ENCODE measurements at places on chromosomes 5 and 9. TPM values are rescaled to one million over a fixed set of nuclear protein-coding genes. Genes with fewer than 3 reads are reported as not detected.

RUSC2 gene
- total RNA-seq, result 25.5 TPM

TLE4 gene
- 16.7 TPM for total RNA-seq

GRCh38 chr5:16899171-16899570 is 36.9 kb downstream of the MYO10 start:
- DNase-seq, result no peak

GRCh38 chr9:19885608-19886007 is 96.8 kb upstream of the SLC24A2 start:
- no peak for DNase-seq

- DNase-seq, result no peak
These were observed 423.4 kb downstream of the ISL1 start for GRCh38 chr5:51806677-51807076.

ORM2 gene
- not detected for total RNA-seq

DNA sequence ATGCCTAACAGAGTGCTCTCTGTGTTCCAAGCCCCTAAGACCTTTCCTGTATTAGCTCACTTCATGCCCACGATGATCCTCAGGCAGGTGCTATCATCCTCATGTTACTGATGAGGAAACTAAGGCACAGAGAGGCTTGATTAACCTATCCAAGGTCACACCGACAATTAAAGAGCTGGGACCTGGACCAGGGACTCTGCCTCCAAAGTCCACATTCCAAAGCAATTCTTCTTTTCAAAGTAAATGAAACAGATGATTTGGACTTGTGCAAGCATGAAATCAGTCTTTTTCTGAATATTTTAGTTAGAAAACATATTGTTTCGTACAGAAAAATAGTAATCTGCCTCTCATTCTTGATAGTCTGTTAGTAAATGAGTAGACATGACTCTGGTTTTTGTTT is 18.1 kb upstream of the RASEF start:
- DNase-seq, result no peak

GRCh38 chr5:124583469-124584350 is 162.7 kb downstream of the ZNF608 start:
- no peak for DNase-seq

DNA sequence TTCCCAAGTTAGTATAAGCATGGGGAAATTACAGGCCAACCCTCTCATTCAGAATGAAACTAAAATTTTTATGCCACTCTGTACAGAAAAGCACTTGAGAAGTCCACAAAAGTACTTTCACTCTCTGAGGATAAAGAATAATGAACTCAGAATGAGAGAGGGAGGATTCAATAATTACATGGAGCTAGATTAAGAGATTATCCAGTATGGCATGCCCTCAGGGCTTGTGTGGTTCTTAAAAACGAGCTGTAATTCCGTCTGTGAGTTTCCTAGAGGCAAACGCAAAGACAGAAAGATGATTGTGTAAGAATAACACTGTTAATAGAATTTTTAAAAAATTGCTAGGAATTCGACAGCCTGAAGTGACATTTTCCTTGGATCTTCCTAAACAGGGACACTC is 126.8 kb upstream of the PTCH1 start:
- DNase-seq, result no peak

CTSV gene
- 294 TPM for total RNA-seq

CXCL14 gene
- 0.44 TPM for total RNA-seq

- DNase-seq, result no peak
These were observed 14.9 kb downstream of the ADAMTS2 start for GRCh38 chr5:179330186-179330900.

- DNase-seq, result peak; percentile 24
These were observed 6.8 kb downstream of the KIF12 start for GRCh38 chr9:114092336-114092735.

GRCh38 chr5:54639621-54640020 is 122.1 kb downstream of the SNX18 start:
- DNase-seq, result no peak

WDR38 gene
- not detected for total RNA-seq

CBY3 gene
- not detected for total RNA-seq

DNA sequence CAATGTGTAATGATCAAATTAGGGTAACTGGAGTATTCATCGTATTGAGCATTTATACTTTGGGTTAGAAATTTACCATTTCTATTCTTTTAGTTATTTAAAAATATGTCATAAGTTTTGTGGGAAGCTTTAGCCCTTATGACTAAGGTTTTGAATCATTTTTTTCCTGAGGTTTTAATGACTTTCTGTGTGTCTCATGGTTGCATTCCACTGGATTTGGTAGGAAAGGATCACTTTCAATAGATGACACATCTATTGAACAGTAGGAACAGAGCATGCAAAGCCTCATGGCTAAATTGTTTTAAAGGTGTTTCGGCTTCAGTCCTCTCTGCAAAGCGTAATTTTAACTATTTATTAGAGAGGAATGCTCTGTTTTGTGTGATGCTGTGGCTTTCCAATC is 512.4 kb upstream of the CHD1 start:
- no peak for DNase-seq

- no peak for DNase-seq
These were observed 100.7 kb downstream of the MTX3 start for GRCh38 chr5:79890119-79890929.

VCAN gene
- total RNA-seq, result 397 TPM

DNA sequence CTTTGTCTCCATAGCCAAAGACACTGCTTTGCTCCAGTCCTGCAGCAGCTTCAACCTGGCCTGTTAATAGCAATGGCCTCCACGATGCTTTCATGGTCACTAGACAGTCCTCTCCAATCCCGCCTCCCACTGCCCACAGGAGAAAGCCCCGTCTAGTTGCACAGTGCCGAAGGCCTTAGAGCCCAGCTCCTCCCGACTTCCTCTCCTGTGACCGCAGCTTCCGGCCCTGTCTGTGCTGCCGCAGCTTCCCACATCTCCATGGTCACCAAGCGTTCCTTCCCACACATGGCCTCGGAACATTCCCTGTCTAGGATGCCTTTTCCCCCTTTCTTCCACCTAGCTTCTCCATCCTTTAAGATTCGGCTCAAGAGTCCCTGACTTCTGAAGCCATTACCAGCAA is 23.4 kb downstream of the PCA3 start:
- DNase-seq, result no peak

- DNase-seq, result no peak
These were observed 223.2 kb downstream of the FSTL4 start for GRCh38 chr5:133389066-133389590.

GRCh38 chr5:19261879-19262278 is 726.1 kb downstream of the CDH18 start:
- peak; percentile 63 for DNase-seq

GHR gene
- total RNA-seq, result 0.21 TPM

NDST1 gene
- 66.5 TPM for total RNA-seq

DNA sequence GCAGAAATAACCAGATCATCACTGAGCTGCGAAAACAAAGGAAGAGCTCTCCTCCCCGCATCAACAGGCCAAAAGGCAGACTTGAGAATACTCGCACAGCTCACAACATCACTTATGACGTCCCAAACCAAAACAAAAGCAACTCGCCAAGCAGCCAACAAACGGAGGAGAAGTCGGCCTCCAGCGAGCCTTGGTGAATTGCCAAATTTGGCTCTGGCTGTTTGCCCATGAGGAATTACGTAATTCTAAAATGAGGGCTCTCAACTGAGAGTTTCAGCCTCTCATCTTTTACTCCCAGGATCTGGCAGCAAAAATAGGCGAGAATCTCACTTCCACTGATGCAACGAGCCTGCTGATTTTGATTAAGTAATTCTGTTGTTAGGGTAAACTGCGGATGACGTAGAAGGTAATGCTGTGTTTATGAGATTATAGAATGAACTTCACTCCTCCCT is 51.7 kb upstream of the SEMA6A start:
- DNase-seq, result no peak

- no peak for DNase-seq
These were observed 198.3 kb downstream of the KCTD16 start for GRCh38 chr5:144369006-144369405.

GABRA1 gene
- 1.6 TPM for total RNA-seq

GRCh38 chr9:20564650-20565049 is 57.6 kb downstream of the MLLT3 start:
- DNase-seq, result no peak

- DNase-seq, result peak; percentile 63
These were observed 69.3 kb upstream of the NIPAL4 start for GRCh38 chr5:157390551-157391297.

DNA sequence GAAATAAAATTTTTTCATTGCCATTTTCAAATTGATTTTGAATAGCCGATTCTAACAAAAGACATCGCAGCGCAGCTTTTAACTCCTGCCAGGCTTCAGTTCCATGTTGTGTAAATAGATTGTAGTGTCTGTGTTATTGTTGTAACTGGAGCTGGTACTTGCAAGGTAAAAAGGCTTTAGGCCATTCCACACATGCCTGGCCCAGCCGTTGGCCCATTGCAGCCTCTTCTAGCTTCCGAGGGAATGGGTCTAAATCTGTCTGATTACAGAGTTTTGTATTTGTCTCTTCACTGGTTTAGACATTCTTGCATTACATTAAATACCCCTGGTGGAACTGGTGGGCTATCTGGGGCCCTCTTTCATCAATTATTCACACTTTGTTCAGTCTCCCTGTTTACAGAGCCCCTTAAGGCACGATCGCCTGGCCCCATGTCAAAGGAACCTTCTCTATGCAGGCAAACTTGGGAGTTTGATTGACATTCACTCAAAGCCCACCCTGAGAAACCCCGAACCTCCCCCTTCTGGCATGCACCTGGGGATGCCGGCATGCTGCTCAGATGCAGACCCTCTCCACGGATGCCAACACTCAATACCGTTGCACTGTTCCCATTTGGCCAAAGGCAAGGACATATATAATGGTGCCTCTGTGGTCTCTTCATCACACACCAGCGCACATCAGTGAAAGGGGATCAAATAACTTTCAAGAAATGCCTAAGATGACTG is 281.7 kb upstream of the IRX2 start:
- no peak for DNase-seq

DNA sequence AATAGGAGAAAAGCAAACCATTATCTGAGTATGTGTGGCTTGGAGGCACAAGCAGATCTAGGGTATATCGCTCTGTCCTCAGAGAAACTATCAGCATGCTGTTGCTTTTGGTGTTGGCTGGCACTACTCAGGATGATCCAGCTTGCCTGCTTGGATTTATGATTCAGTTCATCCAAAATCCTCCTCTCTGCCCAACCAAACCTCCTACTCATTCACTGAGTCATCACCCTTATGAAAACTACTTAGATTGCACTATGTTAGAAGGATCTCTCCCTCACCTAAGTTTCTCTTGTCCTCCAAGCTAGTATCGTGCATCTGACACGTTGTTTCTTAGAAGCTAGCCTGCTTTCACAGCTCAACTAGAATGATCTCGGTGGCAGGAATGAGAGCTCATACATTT is 14.2 kb upstream of the ZBED3 start:
- DNase-seq, result no peak

- DNase-seq, result peak; percentile 91
These were observed 28.7 kb downstream of the ENHO start for GRCh38 chr9:34493972-34494535.

DNA sequence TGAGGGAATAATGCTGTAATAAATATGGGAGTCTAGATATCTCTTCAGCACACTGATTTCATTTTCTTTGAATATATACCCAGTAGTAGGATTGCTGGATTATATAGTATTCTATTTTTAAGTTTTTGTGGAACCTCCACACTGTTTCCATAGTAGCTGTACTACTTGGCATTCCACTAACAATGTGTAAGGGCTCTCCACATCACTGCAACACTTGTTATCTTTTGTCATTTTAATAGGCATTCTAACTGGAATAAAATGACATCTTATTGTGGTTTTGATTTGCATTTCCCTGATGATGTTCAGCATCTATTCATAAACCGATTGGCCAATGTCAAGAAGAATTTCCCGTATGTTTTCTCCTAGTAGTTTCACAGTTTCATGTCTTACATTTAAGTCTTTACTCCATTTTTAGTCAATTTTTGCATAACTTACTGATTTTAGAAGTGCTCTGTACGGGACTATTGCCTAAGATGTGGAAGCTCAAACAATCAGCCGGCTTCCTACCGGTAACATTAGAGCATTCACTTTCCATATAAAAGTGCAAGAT is 1078.8 kb downstream of the TAF11L14 start:
- DNase-seq, result no peak

C5orf22 gene
- 44.2 TPM for total RNA-seq

PCDHB2 gene
- total RNA-seq, result 28.4 TPM

DNA sequence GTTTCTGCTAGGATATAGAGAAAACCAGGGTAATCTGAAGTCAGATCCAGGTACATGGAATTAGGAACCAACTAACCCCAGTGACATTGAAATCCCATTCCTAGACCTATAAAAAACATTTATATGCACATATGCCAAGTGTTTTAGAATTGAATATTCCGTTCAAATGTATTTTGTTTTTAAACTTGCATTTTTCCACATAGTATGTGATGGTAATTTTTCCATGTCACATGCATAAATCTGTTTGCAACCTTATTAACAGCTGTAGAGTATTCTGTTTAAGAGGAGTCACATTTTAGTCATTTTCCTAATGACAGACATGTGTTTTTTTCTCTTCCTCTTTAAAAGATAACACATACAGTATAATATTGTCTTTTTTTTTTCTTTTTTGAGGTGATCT is 50.2 kb downstream of the FOCAD start:
- no peak for DNase-seq

GRCh38 chr5:132426525-132427138 is 57.1 kb downstream of the SLC22A5 start:
- peak; percentile 87 for DNase-seq

Measured in endodermal cell (in vitro differentiated cells).